ENCODE measurements at places on chromosomes 1 and 21.

GRCh38 chr1:232018231-232019025 is 391.8 kb downstream of the DISC1 start:
- no peak for DNase-seq

DNA sequence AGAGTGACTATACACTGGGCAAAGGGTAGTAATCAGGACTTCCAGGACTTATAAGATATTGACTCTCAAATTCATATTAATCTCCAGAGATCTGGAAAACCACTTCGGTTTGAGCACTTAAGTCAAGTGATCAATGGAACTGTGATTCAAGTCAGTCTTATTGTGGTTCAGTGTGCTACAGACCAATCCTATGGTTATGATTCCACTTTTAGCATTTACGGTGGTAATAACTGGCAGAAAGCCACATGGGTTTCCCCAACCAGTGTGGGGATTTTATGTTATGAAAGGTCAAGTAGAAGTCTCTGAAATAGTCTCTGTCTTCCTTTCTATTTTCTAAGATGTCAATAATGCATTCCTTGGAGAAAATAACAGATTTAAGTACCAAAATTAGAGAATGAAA is 151.3 kb upstream of the NEGR1 start:
- DNase-seq, result no peak

- no peak for DNase-seq
Observed at GRCh38 chr1:78370356-78370755, 120.4 kb upstream of the PTGFR start.

- no peak for DNase-seq
Observed at GRCh38 chr1:7468248-7468647, 302.8 kb upstream of the VAMP3 start.

DNA sequence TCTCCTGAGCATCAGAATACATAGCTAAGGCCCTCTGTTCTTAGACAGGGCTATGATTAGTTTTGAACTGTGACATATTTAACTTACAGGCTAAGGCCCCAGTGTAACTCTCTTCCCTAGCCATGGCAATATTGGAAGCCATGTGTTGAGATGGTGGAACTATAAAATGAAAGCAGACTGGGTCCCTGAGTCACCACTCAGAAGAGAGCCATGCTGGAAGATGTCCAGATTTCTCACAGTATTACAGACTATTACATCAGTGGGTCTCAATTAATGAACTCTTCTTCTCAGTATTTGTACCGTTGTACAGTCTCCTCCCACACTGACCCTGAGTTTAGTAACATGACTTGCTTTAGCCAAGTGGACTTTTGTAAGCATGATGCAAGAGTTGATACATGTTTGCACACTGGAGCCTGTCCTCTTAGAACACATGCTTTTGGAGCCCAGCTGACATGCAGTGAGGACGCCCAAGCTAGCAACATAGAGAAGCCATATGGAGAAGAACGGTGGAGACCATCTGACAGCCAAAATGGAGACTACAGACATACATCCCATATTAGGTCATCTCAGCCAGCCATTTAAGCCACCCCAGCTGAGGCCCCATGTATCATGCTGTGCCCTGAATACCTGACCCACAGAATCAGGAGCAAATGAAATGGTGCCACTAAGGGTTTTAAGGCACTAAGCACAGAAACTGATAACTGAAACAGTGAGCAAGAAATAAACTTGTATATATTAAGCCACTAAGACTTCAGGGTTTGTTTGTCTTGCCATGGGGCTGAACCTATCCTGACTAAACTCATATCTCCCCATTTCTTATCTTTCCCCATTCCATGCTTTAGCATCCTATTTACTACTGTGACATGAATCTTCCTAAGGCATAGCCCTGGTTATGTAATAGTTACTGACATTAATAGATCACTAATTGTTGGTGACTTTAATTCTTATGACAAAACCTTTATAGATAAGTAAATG is 24.4 kb downstream of the TBX15 start:
- no peak for DNase-seq

DNA sequence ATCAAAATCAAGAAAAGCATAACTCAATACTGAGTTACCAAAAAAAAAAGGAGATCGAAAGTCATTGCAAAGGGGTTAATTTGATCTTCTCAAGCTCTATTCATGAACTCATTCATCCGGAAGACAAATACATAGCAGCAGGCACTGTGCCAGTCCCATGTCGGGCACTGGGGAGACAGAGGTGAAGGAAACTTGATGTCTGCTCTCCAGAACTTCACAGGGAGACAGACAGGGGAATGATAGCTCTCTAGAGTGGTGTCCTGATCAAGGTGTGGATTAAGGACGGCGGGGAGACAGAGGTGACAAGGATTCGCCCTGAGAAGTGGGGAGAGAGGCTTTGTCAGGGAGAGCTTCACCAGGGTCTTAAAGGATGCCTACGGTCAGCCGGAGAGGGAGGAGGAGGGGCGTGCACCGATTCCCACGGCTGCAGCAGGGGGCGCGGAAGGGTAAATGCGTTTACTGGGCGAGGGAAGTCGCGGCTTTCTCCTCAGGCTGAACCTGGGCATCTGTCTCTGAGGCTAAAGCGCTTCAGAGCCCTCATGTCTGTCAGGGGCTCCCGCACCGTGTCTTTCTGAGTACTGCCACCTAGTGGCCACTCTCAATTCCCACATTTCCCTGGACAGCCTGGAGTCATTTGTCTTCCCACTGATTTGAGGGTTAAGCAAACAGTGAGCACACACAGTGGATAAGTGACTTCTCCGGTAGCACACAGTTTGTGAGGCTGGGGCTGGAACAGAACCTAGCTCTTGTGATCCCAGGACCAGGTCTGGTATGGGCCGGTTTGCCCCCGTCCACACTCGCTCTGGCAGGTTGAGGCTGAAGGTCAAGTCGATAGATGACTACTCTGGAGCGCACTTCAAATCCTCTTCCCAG is 152.8 kb downstream of the TENT5C start:
- DNase-seq, result peak; percentile 81

DNA sequence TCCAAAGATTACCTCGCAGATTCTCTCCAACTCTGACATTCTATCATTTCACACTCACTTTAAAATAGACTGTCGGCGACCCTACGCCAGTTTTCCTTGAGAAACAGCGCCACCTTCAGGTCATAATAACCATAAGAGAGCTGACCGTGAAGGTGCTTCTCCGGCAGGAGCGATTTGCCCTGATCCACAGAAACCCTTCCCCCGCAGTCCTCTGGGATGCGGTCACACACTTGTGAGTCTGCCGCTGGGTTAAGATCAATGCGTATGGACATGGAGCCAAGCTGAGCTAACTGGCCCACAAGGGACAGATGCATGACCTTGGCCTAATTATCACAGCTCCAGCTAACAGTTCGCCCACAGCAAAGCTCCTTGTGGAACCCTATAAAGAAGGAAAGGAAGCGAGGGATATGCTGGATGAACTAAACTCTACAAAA is 32.8 kb upstream of the IFNAR2 start:
- peak; percentile 70 for DNase-seq

DNA sequence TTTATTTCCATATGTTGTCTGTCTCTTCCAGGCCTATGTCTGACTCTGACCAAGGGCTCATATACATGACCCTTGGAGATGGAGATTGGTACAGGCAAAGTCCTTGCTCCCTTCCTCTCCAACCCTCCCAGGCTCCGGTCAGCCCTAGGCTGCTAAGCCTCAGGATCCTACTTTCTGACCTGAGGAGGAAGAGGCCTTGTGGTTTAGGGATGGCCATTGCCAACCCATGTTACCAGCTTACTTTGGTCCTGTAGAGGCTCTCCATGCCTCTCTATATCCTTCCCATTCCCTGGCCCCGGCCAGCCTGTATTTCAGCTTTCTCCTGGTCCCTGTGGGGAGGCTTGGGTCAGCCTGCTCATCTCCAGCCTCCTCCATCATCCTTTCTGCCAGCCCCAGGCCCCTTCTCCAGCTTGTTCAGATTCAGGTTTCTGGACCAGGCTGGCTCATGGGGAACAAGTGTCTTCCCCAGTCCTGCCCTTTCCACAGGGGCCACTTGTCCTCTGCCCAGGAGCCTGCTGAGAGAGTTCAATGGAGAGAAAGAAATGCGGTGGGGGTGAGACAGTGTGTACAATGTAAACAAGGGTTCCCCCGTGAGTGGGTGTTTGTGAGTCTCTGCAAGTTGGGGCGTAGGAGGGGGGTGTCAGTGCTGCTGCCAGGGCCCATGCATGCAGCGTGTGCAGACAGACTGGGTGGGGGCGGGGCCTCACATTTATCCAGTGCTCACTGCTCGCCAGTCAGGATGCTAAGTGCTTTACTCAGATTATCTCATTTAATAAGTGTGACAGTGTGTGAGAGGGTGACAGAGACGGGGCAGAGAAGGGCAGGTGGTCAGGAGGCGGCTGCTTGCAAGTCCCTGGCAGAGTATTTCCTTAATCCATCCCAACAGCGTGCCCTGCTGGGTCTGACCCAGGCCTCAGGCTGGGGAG is 31.3 kb upstream of the FOXO6 start:
- DNase-seq, result no peak

- DNase-seq, result no peak
Observed at GRCh38 chr1:214588963-214589597, 13.9 kb upstream of the CENPF start.

- DNase-seq, result no peak
Observed at GRCh38 chr1:116460261-116460660, 87.2 kb downstream of the ATP1A1 start.

GRCh38 chr1:36076979-36077573 is 6.8 kb upstream of the TEKT2 start:
- DNase-seq, result no peak

GRCh38 chr1:184096005-184096404 is 44.5 kb downstream of the TSEN15 start:
- DNase-seq, result no peak

DNA sequence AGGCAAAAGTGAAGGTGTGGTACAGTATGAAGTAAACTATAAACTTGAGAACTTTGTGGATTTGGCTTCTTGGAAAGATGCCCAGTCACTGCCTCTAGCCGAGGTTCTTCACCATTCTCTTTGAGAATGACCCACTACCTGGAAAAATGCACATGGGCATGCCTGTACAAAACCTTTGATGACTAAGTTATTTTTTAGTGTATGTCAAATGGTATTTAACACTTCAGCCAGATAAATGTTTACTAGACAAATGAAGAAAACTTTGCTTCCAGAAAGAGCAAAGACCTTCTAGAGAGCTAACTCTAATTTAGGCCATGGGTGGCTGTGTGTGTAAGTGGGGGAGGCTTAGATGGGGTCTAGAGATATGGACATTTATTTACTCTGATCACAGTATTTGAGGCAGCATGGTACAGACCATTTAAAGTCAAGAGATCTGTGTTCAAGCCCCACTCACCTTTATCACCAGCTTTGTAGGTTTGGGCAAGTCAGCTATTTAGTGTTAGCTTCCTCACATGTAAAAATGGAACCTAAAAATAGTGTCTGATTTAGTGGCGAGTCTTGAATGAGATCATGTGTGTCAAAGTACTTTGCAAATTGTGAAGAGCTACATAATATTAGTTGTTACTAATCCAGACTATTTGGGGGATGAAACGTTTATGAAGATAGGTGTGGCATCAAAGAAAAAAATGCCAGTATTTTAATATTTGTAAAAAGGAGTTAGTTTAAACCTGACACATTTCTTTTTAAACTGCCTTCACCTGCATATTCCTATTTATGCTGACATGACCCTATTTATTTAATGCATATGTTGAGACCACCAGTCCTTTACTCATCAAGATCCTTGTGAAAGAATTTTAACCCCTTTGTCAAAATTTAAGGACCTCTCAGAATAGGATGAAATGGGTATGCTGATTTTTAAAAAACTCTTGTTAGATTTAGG is 20.2 kb downstream of the NFYC start:
- DNase-seq, result no peak

DNA sequence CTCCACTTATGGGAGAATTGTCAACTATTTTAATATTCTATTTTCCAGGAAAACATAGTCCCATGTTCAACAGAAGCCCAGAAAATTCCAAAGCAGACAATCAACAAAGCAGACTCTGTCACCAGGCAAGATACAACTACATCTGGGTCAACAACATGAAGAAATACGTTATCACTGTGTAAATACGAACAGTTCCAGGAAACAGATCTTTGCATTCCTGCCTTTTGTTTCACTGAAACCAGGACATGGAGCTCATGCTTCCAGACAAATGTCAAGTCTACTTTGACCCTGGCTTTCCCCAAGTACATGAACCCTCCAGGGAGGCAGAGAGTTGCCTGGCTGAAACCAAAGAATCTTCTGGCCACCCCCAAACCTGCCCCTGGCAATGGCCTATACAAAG is 106.7 kb downstream of the SETD4 start:
- no peak for DNase-seq

- no peak for DNase-seq
Observed at GRCh38 chr1:209585197-209585596, 1.7 kb downstream of the CAMK1G start.

DNA sequence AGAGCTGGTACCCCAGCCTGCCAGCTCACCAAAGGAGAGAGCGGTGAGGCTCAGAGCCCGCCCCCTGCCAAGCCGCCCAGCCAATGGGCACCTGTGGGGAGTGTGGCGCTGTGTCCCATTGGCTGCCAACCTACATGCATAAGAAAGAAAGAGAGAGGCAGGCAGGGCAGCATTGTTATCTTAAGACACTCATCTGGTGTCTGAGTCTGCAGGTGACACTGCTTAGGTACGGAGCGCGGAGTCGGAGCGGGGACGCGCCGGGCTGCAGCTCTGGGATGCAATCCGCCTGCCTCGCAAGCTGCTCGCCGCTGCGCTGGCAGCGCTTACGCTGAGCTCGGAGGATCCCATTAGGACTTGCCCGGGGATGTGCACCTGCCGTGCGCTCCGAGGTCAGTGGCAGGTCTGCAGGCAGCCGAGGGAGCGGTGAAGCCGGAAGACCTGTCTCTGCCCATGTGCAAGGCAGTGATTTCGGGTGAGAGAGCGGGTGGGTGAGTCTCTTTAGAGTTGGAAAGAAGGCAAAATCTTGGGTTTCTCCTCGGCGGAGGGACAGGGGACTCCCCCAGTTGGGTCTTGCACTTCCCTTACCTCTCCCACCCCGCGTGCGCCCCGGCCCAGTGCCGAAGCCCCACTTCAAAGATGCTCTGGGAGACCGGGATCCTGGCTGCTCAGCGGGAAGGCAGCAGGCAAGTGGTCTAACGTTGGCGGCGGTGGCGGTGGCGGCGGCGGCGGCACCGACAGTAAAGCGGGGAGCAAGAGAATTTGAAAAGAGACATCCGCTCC is at the start of gene BRINP2:
Gene BRINP2, plus strand, starts transcription at position 203 of the 780 bp plus-strand sequence. CDS start 58,919 bp downstream, outside the sequence.
- DNase-seq, result no peak

DNA sequence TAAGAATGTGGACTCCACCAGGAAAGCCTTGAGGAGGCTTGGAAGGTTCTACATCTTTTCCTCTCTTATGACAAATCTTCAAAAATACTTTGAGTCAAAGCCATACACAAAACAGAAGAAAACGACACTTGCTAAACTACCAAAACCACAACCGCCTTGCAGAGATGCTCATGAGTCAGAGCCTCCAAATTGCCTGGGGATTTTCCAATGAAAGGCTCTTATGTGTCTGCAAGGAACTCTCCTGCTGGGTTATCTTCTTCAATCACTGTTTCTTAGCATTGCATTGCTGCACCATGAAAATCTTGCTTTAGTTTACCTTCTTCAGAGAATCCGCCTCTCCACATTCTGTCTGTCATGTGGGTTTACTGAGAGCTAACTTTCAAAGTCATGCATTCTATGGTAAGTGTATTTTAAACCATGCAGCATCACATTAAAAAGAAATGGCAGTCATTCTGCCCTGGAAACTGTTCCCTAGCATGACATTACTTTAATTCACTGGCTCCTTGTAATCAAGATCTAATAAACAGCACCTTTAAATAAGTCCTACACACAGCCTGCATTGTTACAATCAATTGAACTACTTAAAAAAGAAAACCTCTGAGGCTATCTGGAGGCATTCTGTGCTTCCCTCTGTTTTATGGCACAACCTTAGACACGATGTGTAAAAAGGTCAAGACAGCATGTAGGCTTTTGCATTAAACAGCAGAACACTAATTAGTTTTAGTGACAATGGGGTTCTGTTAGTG is 210.0 kb upstream of the FOXD3 start:
- DNase-seq, result no peak
